OCI-LY7 (cell line): ENCODE measurements at places on chromosomes 1 and 21. TPM values are rescaled to one million over a fixed set of nuclear protein-coding genes. Genes with fewer than 3 reads are reported as not detected.

DNA sequence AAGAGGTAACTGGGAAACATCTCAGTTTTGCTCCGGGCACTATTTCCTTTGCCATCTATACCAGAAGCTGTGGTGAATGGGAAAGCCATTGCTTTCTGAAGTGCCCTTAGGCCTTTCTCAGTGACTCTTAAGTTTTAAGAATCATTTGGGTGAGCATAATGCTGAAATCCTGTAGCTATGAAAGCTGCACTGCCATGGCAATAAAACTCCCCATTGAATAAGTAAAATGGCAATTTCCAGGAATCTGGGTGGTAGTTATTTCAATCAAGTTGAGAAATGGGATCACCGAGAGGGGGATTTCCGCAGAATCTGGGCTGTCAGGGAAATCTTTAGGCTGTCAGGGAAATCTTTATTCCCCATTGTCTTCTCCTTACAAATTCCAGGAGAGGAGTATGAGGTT, 26.8 kb upstream of the MACF1 start:
- no peak for DNase-seq

UROD gene
- 61.6 and 64.4 TPM in 2 replicates for total RNA-seq

GRCh38 chr1:62082456-62083363, 111.9 kb upstream of the L1TD1 start:
- peak; percentile 38 for DNase-seq

- DNase-seq = no peak
Measured at GRCh38 chr1:83998205-83998497, 781 bp downstream of the TTLL7 start.

DNA sequence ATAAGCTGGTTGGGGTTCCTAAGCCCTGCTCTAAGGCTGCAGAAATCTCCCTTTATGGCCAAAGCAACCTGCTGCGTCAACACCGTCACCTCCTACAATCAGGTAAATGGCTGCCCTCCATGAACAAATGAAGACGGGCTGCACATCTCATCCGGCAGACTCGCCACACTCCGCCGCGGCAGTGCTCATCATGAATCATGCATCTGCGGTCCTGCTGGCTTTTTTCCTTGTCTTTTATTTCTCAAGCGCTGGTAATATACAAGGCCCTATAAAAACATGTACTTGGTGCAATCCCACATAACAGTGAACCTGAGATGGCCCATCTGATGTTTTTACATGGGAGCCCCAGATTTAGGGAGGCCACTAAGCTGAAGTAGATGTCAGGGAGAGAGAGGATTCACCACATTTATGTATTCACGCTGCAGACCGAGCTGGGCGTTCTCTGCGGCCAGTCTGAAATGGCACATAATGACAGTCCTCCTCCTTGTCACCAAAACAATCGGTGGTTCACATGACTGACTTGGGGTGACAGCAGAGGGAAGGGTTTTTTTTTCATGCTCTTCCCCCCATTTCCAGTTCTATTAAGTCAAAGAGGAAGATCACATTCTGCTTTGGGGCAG, 91.6 kb downstream of the KAZN start:
- no peak for DNase-seq

GRCh38 chr1:155816351-155816750, 40.7 kb downstream of the GON4L start:
- peak; percentile 57 for DNase-seq

DNA sequence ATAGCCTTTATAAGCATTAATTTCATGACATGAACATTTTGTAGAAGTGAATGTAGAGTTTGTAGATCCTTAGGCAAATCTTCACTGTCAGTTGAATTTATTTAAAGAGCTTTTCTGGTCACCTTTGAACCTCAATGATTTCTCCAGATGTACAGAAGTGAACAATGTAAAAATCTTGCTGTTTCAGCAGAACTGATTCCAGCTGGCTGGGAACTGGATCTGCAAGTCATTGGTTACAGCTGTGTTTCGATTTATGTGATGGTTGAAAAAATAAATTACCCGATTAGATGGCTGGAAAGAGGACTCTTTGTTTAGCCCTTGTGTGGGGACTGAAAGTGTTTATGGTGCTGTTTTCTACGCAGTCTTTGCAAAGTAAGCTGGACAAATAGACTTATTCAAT, 849.8 kb downstream of the USP25 start:
- DNase-seq = no peak
